CD4-positive, CD25-positive, alpha-beta regulatory T cell (primary cell): ENCODE measurements at places on chromosomes 5 and 9. TPM values are rescaled to one million over a fixed set of nuclear protein-coding genes. Genes with fewer than 3 reads are reported as not detected.

GRCh38 chr9:93361995-93362394 is 89.5 kb upstream of the FAM120A start:
- H3K4me3 ChIP-seq: no peak overlapping the region
- DNase-seq: no peak
- no peak overlapping the region for H3K27ac ChIP-seq
- H3K27me3 ChIP-seq: peaks cover 4% of the 10 kb centered on the region

DNA sequence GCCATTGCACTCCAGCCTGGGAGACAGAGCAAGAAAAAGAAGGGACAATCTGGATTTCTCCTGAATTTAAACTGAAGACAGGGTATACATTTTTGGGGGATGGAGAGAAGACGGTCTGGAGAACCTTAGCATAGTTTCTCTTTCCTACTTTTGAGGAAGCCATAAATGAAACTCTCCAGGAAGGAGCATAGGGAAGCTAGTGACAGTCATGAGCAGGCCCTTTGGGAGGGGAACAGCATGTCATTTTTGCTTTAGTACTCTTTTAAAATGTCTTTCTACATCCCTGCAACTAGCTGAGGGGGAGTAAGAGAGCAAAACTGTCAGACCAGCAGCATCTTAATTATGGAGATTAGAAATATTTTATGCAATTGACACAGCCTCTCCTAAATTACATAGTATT is 8.2 kb upstream of the SLC44A1 start:
- no peak overlapping the region for H3K4me3 ChIP-seq
- no peak overlapping the region for H3K27ac ChIP-seq
- no peaks in the 10 kb centered on the region for H3K36me3 ChIP-seq

DNA sequence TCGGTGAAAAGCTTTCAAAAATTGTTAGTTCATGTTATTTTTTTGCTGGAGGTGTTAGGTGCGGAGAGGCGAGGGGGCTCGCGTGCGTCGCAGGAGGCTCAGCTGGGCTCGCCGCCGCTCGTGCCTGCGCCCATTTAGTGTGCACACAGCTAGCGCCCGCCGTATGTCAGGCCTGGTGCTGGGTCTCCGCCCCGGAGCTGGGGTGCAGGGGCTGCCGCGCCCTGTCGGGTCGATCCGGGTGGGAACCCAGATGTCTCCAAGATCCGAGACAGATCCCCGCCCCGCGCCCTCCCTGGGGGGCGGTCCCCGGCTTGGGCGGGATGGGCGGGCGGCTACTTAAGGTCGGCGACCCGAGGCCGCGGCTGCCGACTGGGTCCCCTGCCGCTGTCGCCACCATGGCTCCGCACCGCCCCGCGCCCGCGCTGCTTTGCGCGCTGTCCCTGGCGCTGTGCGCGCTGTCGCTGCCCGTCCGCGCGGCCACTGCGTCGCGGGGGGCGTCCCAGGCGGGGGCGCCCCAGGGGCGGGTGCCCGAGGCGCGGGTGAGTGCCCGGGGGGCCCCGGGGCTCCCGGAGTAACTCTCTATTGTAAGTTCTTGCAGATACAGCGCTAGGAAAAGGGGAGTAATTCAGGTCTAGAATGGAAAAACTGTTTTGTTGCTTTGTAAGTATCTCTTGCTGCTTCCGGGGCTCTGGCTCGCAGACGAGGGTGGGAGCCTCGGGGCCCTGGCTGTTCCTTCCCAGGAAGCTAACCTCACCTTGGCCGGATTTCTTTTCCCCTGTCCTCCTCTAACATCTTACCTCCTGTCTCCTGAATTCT is 31.7 kb downstream of the GSN start:
- H3K36me3 ChIP-seq: no peaks in the 10 kb centered on the region
- DNase-seq: peak; percentile 18
- H3K4me1 ChIP-seq: peaks cover 6% of the 10 kb centered on the region
- H3K27me3 ChIP-seq: no peaks in the 10 kb centered on the region
- H3K4me3 ChIP-seq: peak overlapping the region; percentile 10

GRCh38 chr9:91073049-91073810 is 271.6 kb downstream of the SYK start:
- no peaks in the 10 kb centered on the region for H3K27me3 ChIP-seq
- H3K4me1 ChIP-seq: no peaks in the 10 kb centered on the region
- DNase-seq: no peak
- H3K36me3 ChIP-seq: no peaks in the 10 kb centered on the region
- no peak overlapping the region for H3K4me3 ChIP-seq

RNF183 gene
- not detected for total RNA-seq

PIP5KL1 gene
- 3.3 TPM for total RNA-seq

DNA sequence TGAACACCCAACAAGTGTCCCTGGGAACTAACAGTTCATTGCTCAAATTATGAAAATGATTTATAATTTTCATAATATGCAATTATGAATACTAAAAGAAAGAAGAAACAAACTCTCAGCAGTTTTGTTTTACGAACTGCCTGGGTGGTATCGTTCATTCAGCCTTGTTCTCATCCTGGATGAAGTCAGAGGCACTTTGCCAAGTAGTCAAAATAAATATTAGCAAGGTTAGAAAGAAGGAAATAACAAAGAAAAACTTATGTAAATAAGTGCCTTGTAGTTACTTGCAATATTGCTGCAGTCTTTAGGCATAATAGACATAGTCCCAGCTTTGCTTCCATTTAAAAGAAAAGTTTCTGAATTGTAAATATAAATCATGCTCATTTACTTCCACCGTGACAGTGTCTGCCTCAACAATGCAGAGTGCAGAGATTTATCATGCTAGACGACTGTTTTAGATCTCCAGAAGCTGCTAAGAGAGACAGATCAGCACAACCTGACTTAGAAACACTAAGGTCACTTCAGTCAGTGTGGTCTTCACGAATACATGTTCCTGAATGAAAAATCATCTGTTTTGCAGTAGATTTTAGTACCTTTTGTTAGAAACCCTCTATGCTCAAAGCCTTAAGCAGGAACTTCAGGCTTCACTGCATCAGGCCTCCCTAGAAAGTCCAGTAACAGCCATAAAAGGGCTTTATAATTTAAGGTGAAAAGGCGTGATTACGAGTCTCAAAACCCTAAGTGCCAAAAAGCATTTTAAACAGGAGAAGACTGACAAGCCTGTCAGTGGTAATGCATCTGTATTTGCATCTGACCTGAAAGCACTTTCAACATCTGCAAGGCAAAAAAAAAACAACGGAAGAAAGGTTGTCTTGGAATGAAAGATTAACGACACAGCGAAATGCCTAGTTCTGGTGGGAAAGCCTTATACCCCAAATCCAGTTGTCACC is 92.1 kb downstream of the TMEM167A start:
- H3K4me1 ChIP-seq: no peaks in the 10 kb centered on the region
- H3K36me3 ChIP-seq: no peaks in the 10 kb centered on the region
- DNase-seq: no peak
- H3K27ac ChIP-seq: no peak overlapping the region
- H3K27me3 ChIP-seq: no peaks in the 10 kb centered on the region

- H3K4me3 ChIP-seq: no peak overlapping the region
- H3K36me3 ChIP-seq: no peaks in the 10 kb centered on the region
- H3K27me3 ChIP-seq: no peaks in the 10 kb centered on the region
These were observed 70.8 kb upstream of the COL5A1 start for GRCh38 chr9:134570711-134571325.

EIF4E1B gene
- not detected for total RNA-seq

- H3K27me3 ChIP-seq: no peaks in the 10 kb centered on the region
- H3K27ac ChIP-seq: no peak overlapping the region
- no peak overlapping the region for H3K4me3 ChIP-seq
- no peaks in the 10 kb centered on the region for H3K4me1 ChIP-seq
- H3K36me3 ChIP-seq: no peaks in the 10 kb centered on the region
These were observed 153.5 kb downstream of the PRELID2 start for GRCh38 chr5:145681686-145682085.

PCDHGB4 gene
- total RNA-seq: not detected

GRCh38 chr9:128148509-128149000 is 698 bp upstream of the LCN2 start:
- no peaks in the 10 kb centered on the region for H3K4me1 ChIP-seq
- no peak overlapping the region for H3K27ac ChIP-seq
- no peaks in the 10 kb centered on the region for H3K36me3 ChIP-seq
- no peak overlapping the region for H3K4me3 ChIP-seq

FAM13B gene
- total RNA-seq: 65.8 TPM

LCN1 gene
- not detected for total RNA-seq

DNA sequence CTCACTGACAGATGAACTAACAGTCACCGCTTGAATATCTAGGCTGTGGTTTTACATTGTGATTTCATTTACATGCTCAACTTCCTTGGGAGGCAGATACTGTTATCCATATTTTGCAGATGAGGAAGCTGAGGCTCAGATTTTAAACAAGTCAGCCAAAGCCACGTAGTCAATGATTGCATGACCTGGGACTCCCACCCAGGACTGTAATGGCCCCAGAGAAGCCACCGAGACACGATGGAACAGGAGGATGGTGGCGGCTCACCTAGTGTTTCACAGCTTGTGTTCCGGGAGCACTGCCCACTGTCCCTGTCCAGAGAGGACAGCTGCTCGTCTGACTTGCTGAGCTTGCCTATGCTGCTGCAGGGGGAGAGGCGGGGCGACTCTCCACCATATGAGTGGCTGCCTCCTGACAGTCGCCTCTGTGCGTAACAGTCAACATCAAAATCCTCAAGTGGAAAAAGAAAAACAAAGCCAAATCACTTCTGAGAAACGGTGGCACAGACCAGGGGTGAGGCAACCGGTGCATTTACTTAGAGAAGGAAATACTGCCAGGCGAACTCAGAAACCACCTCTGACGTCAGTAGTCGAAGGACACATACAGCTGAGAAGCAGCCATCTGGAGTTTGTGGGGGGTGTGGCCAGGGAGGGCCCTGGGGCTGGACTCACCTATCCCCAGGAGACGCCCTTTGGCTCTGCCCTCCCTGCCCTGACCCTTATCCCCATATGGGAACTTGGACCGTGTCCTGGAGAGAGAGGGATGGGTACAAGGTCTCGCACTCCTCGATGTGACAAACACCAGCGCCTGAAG is 82.5 kb downstream of the PRRT1B start:
- H3K36me3 ChIP-seq: peaks cover 53% of the 10 kb centered on the region
- H3K27ac ChIP-seq: peak overlapping the region; percentile 72
- peak; percentile 85 for DNase-seq
- no peaks in the 10 kb centered on the region for H3K27me3 ChIP-seq
- H3K4me3 ChIP-seq: no peak overlapping the region
- H3K4me1 ChIP-seq: peaks cover 27% of the 10 kb centered on the region

DNA sequence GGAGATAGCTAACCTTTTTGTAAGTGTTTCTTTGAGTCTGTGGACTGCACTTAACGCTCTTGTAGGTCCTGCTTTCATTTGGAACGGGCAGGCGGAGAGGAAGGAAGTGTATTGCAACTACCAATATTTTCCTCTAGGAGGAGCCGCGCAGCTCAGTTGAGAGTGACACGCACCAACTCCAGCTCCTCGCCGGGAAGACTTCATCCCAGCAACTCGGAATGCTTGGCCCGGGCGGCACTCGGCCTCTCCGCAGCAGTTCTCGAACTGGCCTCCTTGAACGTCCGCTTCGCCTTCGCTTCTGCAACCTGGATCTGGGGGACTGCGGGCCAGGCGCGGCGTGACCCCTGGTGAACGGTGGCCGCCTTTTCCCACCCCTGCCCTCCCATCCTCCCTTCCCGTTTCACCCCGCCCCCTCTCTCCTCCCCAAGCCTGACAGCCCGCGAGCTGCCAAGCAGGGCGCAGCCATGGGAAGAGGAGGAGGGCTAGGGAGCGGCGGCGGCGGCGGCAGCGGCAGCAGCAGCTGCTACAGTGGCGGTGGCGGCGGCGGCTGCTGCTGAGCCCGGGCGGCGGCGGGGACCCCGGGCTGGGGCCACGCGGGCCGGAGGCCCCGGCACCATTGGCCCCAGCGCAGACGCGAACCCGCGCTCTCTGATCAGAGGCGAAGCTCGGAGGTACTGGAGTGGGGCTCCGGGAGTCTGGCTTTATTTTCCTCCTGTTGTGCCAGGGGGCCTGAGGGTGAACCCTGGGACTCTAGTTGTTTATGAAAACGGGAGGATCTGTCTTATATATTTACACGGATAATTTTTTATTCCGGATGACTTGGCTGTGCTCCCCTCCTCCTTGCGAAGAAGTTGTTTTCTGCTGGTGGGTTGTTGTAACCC is at the start of gene GHR:
Gene GHR (plus strand): TSS at position 155 of the 881 bp plus-strand sequence. CDS start 142,436 bp downstream, outside the sequence.
- H3K36me3 ChIP-seq: no peaks in the 10 kb centered on the region
- H3K4me1 ChIP-seq: no peaks in the 10 kb centered on the region
- no peak within 1 kb of the TSS for H3K4me3 ChIP-seq
- DNase-seq: peak; percentile 27

- no peak overlapping the region for H3K27ac ChIP-seq
- no peak for DNase-seq
- no peak overlapping the region for H3K4me3 ChIP-seq
- H3K36me3 ChIP-seq: peaks cover 2% of the 10 kb centered on the region
These were observed 20.1 kb upstream of the CAMSAP1 start for GRCh38 chr9:135927195-135928013.

DNA sequence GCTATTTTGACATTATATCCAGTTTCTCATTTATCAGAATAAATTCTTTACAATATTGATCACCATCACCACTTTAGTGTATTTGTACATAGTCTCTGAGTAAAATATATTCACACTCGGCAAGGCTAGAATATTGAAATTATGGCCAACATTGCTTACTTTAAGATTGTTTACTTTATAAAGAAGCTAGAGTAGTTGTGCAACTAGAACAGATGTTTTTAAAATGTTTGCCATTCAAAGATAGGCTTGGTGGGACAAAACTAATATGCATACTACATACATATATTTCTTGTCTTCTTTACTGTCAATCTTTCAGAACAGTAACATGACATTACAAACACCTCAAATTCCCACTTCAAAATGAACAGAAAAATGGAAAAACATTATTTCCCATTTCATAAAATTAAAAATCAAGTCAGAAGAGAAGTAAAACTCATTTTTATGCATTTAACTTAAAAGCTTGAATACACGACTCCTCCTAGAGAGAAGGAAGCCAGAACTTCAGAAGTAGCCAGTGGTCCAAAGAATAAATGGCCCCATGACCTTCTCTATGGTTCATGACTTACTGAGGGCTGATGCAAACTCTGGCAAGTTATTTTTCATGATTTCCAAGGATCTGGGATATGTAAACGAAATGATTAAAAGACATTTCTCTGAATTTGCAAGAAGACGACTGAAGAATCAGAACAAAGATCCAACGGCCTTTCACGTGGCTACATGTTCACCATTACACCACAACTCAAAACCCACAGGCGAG is 14.1 kb downstream of the MTX3 start:
- H3K27ac ChIP-seq: no peak overlapping the region
- peaks cover 11% of the 10 kb centered on the region for H3K4me1 ChIP-seq
- peaks cover 29% of the 10 kb centered on the region for H3K36me3 ChIP-seq
- no peak overlapping the region for H3K4me3 ChIP-seq

DNA sequence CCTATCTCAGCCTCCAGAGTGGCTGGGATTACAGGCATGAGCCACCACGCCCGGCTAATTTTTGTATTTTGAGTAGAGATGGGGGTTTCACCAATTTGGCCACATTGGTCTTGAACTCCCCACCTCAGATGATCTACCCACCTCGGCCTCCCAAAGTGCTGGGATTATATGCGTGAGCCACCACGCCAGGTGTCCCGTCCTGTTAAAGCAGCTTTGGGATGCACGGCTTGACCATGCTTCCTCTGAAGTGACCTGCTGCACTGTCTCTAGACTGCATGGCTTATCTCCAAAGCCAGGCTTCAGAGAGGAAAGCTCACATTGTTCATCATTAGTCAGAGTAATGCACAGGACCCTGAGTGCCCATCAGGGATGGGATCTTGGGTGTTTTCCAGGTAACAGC is 45.4 kb downstream of the SEMA4D start:
- DNase-seq: no peak
- no peaks in the 10 kb centered on the region for H3K27me3 ChIP-seq
- no peak overlapping the region for H3K4me3 ChIP-seq
- H3K4me1 ChIP-seq: peaks cover 81% of the 10 kb centered on the region
- H3K36me3 ChIP-seq: peaks cover 51% of the 10 kb centered on the region

SHB gene
- total RNA-seq: 0.69 TPM

- no peaks in the 10 kb centered on the region for H3K4me1 ChIP-seq
- no peaks in the 10 kb centered on the region for H3K36me3 ChIP-seq
- no peak overlapping the region for H3K27ac ChIP-seq
- DNase-seq: no peak
These were observed 112.6 kb downstream of the PCSK5 start for GRCh38 chr9:76003041-76003440.
